ENCODE measurements at places on chromosomes 1 and 21.

DNA sequence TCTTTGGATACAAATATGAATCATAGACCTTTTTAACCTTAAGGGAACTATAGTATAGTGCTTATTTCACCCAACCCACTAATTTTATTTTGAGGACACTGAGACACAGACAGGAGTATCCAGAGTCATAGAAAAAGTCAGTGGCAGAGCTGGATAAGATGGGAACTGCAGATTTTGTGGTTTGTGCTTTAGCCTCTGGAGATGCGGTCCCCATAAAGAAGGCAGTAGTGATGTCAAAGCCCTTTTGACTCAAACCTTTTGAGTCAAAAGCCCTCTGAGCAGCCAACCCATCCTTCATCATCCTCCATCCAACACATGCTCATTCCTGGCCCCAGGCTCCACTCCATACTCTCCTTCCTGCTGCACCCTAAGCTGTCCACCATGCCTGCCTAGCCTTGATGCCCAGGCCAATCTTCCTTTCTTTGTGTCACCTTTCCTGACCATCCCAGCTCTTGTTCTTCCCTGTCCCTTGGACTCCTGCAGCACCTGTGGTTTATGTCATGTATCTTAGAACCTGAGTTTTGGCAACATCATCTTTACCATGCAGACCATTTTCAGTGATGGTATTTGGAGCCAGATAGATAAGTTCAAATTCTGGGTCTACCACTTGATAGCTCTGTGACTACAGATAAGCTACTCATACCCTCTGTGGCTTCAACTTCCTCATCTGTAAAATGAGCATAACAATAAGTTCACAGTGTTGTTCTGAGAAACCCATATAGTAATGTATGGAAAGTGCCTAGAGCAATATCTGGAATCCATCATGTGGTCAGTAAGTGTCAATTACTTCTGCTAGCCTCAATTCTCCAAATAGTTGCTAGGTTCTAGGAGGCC, 20.1 kb downstream of the SLAMF1 start:
- no peak for DNase-seq

GRCh38 chr1:183110326-183110880, 75.7 kb upstream of the LAMC2 start:
- DNase-seq, result no peak

GRCh38 chr1:24970399-24970753, 40.3 kb upstream of the RUNX3 start:
- no peak for DNase-seq

GRCh38 chr1:195568389-195568788, 1039.9 kb downstream of the KCNT2 start:
- DNase-seq, result no peak

DNA sequence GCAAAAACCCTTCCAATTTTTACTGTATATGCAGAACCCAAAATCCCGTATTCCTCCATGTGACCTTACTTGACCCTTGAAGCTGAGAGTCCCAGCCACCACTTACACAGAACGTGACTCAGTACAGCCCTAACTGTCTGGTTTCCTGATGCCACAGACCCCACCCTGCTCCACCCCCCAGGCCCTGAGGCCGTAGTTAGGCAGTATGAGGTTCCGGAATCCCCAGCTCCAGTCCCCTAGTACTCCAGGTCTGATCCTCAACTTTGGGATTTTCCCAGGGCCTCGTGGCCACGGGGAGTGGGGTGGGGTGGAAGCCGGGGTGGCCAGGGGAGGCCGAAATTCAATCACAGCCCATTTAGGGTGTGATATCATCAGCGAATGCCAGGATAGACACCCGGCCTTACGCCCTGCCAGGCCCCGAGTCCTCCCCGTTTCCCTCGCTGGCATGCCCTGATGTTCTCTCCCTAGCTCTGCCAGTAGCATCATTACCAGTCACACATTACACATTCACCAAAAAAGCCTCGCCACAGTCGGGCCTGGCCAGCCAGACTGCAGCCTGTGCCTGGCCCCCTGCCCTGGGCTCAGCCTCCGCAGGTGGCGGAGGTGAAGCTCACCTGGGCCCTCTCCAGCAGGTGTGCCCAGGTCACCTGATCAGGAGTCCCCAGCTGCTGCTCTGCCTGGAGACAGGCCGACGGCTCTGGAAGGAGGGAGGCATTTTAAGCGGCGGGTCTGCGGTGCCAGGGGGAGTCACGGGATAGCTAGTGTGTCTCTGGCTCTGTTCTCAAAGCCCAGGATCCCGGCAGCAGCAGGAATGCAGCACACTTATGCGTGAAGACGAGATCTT, 70.8 kb downstream of the SCCPDH start:
- DNase-seq, result no peak

- no peak for DNase-seq
Observed at GRCh38 chr1:226332947-226333346, 24.0 kb upstream of the LIN9 start.

GRCh38 chr1:98662356-98662670, 792 bp downstream of the SNX7 start:
- no peak for DNase-seq

DNA sequence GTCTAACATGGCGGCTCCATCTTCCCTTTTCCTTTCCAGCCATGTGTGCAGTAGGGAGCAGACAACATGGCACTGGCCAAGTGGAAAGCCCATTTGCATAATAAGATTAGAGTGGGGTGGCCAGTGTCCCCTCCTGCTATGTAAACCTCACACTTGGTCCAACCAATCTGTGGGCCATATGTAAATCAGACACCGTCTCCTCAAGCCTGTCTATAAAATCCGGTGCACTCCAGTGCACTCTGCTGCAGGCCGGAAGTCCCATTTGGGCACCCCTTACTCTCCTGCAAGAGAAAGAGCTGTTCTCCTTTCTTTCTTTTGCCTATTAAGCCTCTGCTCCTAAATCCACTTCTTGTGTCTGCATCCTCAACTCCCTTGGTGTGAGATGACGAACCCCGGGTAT, 44.1 kb downstream of the OLFML3 start:
- DNase-seq, result no peak

DNA sequence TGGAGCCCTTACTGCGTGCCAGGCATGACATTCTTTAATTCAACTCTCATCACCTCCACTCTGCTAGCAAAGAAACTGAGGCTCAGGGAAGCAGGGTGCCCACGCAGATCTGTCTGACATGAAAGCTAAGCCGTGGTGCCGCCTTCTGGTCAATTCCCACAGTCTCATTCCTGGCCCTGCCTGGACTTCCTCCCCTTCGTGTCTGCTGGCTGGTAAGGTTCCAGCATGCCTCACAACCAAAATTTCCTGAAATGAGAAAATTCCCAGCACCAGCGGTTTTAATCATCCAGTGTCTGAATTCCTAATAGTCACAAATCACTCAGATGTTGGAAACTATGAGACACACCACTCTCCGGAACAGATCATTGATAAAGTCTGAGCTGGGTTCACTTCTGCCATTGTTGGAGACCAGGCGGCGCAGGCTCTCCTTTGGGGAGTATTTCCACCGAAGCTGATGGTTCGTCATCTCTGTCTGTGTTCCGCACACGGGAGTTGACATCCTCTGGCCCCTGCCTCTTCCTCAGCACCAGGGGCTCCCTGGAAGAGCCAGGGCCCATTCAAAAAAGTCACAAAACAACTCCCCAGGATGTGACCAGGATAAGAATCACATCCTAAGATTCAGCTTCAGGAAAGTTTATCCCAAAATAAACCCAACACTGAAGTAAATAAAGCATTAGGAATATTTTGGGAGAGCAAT, 167.7 kb downstream of the PLPP3 start:
- DNase-seq, result no peak

DNA sequence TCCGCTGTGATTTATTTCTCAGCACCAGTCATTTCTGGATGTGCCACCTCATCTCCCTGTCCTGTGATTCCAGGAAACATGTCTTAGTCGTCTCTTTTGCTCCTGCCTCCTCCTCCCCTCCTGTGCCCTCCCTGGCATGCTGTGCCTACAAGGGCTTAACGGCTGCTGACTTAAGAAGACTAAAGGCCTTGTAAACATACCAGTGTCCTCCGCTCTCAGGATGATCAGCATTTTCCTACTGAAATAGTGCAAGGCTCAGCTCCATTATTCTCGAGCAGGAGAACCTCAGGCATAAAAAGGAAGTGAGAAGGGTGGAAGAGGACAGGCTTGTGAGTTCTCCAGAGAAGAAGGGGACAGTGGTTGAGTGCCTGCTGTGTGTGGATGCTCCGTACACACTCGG, 61.6 kb upstream of the RUNX3 start:
- no peak for DNase-seq

All from CD4-positive, alpha-beta T cell treated with Interleukin-10 for 1 hour (primary cell).